ENCODE measurements at places on chromosomes 5 and 9. TPM values are rescaled to one million over a fixed set of nuclear protein-coding genes. Genes with fewer than 3 reads are reported as not detected.

THOC3 gene
- 57.4 TPM for total RNA-seq

NOXA1 gene
- total RNA-seq: 1.0 TPM

C5orf46 gene
- total RNA-seq: not detected

GLRA1 gene
- not detected for total RNA-seq

CXXC5 gene
- 26.5 TPM for total RNA-seq

AMBP gene
- total RNA-seq: 9.8 TPM

HTR1A gene
- not detected for total RNA-seq

Measured in A549 treated with CpdA at 1 μM for 4 hours (cell line).